Endothelial cell of coronary artery (primary cell): ENCODE measurements at places on chromosomes 3 and 15. TPM values are rescaled to one million over a fixed set of nuclear protein-coding genes. Genes with fewer than 3 reads are reported as not detected.

Gene OR5K2
- total RNA-seq: not detected in 2 replicates

Gene SERPINI2
- not detected in 2 replicates for total RNA-seq

Gene DOCK3
- under 0.01 TPM in 2 replicates for total RNA-seq

Gene SERINC4
- not detected in 2 replicates for total RNA-seq

Gene CHDH
- not detected in 2 replicates for total RNA-seq

Gene ADAMTS7
- total RNA-seq: 10.7 and 22.8 TPM in 2 replicates
